Cardiac septum (tissue), 1 donor: ENCODE measurements at places on chromosomes 3 and 15. TPM values are rescaled to one million over a fixed set of nuclear protein-coding genes. Genes with fewer than 3 reads are reported as not detected.

GRCh38 chr3:127955728-127956127 is 40.7 kb downstream of the KBTBD12 start:
- DNase-seq: no peak

HRH1 gene
- 4.8 TPM for total RNA-seq

CHRM5 gene
- total RNA-seq: not detected

DNA sequence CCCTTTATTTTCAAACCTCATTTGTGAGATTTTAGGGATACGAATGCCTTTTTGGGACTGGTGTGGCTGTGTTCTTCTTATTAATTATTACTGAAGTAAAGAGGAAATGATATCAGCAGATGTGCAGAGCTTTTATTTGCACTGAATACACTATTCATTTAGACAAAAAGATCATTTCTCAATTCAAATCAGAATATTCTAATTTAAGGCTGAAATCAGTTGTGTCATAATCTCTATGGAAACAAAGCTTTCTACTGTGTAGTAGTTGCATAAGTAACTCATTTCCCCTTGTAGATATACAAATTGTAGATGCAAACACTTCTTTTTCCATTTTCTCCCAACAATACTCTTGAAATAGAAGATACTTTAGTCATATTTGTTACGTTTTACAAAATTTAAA is 56.0 kb downstream of the PDE8A start:
- no peak for DNase-seq

- DNase-seq: no peak
Observed at GRCh38 chr3:151837057-151837456, 23.1 kb downstream of the AADAC start.

GRCh38 chr3:38005076-38006020 is 14.8 kb downstream of the VILL start:
- DNase-seq: no peak

DNA sequence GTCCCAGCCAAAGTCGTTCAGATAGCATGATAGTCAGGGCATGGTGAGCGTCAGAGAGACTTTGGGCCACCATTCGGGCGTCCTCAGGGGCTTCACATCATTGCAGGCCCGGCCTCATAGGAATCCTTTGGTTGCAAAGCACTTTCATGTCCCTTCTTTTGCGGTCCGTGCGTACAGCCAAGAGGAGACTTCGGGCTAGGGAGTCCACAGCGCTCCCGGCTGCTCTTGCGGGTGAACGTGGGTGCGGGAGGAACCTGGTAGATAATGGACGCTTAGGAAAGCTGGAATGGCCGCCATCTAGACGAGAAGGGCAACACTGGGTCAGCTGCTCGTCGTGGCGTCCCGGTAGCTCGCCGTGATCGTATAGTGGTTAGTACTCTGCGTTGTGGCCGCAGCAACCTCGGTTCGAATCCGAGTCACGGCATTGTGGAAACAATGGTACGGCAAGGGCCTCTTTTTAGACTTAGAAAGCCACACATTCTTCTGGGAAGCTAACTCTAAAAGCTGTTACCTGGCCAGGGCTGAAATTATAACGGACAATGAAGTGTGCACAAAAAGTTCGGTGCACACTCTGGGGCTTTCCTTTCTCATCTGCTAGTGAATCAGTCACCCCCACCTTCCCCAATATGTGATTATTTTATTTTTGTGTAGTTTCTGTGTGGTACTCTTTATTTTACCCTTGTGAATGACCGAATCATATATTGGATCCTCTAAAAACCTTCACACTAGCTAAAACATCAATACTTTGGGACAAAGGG is 13.2 kb upstream of the SHF start:
- DNase-seq: peak; percentile 90

- no peak for DNase-seq
Observed at GRCh38 chr15:60661080-60661645, 182.2 kb upstream of the ICE2 start.

GRCh38 chr3:141405025-141405424 is 36.7 kb downstream of the ZBTB38 start:
- no peak for DNase-seq

GOLGA6B gene
- not detected for total RNA-seq

CCR9 gene
- not detected for total RNA-seq

- no peak for DNase-seq
Observed at GRCh38 chr3:185912929-185913901, 24.6 kb downstream of the TRA2B start.

GRCh38 chr3:38960042-38960622 is 91.6 kb downstream of the SCN11A start:
- DNase-seq: no peak

- DNase-seq: no peak
Observed at GRCh38 chr3:117356091-117356705, 646.6 kb downstream of the TUSC7 start.

- DNase-seq: no peak
Observed at GRCh38 chr3:123071146-123071545, 4.3 kb downstream of the PDIA5 start.

- no peak for DNase-seq
Observed at GRCh38 chr3:136305879-136306278, 55.7 kb downstream of the PCCB start.

- no peak for DNase-seq
Observed at GRCh38 chr3:37511463-37511920, 337.1 kb upstream of the LRRFIP2 start.

GRCh38 chr3:9214185-9214584 is 35.3 kb downstream of the SRGAP3 start:
- DNase-seq: no peak

DNA sequence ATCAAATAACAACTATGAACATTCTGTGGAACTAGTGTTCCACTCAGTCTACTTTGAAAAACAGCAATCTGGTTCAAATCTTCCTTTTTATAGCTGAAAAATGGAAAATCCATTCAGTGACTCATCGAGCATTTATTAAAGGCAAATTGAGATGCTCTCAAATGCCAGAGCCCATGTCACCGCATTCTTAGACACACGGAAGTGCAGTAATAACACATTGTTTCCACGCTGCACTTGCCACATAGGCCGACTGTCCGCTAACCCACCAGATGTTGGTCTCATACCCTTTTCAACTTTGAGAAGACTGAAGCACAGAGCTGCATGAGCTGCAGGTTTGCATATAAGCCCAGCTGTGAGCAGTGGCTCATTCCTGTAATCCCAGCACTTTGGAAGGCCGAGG is 95.9 kb downstream of the TMEM266 start:
- no peak for DNase-seq

TM4SF4 gene
- not detected for total RNA-seq

HGD gene
- total RNA-seq: 0.73 TPM

DNA sequence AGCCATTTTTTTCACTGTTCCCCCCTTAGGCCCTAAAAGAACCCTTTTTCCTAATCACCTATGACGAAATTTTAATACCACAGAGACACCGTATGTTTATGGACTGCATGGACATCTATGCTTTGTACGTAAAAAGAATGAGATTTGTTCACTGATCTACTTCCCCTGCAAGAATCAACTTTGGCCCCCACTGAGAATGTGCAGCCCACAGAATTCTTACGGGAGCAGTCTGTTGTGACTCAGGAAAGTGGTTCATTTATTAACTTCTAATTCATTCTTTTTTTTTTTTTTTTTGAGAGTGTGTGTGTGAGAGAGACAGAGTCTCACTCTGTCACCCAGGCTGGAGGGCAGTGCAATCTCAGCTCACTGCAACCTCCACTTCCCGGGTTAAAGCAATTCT is 17.6 kb downstream of the EIF4E3 start:
- no peak for DNase-seq

GNAT1 gene
- total RNA-seq: not detected

DNA sequence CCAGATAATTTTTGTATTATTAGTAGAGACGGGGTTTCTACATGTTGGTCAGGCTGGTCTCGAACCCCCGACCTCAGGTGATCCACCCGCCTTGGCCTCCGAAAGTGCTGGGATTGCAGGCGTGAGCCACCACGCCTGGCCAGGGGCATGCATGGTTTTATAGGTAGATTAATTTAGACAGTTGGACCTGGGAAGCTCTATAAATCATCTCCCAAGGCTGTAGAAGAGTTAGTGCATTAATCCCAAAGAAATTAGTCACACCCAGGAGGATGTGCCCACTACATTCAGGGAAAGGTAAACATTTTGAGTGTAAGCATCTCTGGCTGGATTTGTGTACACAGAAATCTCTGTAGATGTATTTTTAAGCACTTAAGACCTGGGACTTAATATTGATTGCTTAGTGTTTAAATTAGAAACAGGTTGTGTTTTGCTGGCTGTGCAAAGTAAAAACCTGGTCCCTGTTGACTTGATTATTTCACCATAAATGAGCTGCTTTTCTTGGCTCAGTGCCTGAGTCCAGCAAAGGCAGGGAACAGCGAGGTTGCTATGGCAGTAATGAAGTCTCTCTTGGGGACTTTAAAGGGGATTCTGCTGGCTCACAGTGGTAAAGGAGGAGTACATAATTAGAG is 19.2 kb downstream of the EXOSC7 start:
- DNase-seq: no peak

GOLGA6L7 gene
- total RNA-seq: not detected

GRCh38 chr3:32596909-32597369 is 26.3 kb upstream of the DYNC1LI1 start:
- DNase-seq: no peak

OXNAD1 gene
- 15.1 TPM for total RNA-seq

DNA sequence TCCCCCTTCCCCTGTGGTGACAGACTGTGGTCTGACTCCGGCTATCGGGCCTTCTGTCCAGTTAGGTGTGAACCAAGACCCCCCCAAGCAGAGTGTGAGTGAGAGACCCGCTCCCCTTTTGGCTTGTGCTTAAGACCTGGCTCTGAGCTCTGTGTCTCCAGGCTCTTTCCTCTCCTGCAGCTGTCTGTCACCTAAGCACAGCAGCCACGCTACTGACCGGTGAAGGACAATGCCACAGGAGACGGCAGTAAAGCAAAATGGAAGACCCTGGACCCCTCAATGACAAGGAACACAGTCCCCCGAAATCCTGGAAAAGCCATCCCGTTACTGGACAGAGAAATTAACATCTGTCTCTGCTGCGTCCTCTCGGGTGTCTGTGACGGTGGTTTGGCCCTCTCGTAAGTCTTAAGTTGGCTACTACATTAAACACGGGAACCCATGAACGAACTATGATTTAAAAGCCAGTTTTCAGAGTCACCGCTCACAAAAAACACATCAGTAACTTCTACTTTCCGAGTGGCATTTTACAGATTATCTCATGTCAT is 53.7 kb downstream of the CHSY1 start:
- DNase-seq: no peak

DNA sequence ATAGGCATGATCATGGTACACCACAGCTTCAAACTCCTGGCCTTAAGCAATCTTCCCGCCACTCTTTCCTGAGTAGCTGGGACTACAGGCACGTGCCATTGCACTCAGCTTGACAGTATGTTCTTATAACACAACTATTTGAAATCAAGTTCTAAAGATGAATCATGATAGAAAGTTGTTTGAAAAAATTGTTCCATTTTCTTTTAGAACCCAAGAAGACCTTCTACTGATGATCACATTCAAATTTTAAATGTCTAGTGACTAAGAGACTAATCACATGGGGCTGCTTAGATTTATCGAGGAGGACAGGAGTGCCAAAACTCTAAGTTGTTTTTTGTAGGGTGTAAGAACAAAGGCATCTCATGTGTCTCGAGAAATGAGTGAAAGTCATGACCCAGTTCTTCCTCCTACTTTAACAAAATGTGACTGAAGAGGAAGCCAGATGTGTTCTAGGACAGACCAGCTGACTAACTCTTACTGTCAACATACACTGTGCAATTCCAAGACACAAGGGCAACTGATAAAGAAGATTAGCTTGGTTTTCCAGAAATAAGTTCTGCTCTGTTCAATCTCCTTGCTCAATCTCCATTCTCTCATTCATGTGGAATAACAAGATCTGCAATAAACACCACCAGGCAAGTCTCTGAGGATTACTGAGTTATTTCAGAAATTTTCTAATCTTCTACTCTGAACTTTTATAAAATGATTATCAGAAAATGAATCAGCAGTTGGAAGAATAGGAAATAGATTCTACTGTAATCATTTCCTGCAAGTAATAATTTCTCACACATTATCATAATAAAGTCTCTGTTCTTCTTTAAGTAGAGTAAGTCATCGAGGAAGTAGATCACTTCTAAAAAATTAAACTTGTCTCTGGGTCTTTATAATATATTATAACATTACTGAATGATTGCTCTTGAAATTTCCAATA is 122.6 kb upstream of the CCNL1 start:
- no peak for DNase-seq

DNA sequence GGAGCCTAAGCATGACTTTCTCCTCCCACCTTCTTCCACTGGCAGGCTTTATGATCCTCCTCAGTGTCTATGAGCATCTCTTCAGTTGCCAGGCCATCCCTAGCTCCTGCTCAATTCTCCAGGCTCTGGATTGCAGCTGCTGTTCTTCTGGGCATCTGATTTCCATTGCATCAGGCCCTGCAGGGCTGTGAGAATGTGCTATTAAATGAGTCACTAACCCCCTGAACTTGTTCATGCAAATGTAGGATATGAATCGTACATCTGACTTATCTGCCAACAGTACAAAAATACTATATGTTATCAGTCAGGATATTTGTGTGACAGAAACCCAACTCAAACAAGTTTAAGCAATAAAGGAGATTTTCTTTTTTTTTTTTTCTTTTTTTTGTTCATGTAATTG is 11.9 kb downstream of the GPR176 start:
- no peak for DNase-seq

GRCh38 chr15:83734487-83734886 is 80.6 kb downstream of the ADAMTSL3 start:
- DNase-seq: no peak

DNA sequence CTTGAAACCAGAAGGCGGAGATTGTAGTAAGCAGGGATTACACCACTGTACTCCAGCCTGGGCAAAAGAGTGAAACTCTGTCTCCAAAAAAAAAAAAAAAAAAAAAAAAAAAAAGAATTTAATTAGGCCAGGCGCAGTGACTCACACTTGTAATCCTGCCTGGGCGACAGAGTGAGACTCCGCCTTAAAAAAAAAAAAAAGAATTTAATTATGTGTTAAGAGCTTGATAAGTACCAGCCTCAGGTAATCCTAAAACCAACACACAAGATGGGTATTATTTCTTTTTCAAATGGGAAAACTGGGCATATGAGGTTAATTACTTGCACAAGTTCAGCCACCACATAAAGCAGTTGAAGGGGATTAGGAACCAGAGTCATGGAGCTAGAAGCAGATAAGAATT is 49.0 kb downstream of the PBRM1 start:
- no peak for DNase-seq

CHRNB4 gene
- total RNA-seq: not detected

GRCh38 chr3:140031170-140031569 is 96.2 kb downstream of the CLSTN2 start:
- DNase-seq: no peak
